ENCODE measurements at places on chromosomes 12 and 14.

DNA sequence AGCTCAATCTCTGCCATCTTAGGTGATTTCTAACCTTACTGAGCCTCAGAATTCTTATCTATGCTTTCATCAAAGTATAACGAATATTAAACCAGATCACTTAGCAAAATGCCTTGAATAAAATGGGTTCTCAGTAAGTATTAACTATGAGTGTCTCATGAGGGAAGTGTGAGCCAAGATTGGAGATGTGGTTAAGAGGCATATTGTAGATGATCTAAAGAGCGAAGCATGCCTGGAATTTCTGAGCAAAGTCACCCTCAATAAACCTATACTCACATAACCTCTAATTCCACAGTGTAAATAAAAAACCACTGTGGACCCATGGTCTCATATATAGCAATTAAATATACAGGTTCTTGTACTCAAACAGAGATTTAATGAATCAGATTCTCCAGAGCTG lies 193.1 kb upstream of the FSCB start:
- no peak for DNase-seq

DNA sequence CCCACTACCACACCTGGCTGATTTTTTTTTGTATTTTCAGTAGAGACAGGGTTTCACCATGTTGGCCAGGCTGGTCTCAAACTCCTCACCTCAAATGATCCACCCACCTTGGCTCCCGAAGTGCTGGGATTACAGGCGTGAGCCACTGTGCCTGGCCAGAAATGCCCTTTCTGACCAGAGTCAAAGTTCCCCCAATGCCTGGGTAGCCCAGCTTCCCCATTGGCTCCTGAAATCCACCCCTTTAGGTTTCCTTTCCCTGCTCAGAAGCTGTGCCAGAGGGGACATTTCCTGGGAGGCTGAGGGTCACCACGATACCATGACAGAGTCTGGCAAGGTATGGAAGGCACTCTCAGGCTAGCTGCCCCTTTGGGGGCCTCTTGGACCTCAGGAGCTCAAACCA lies 3.5 kb downstream of the GSTZ1 start:
- no peak for DNase-seq

DNA sequence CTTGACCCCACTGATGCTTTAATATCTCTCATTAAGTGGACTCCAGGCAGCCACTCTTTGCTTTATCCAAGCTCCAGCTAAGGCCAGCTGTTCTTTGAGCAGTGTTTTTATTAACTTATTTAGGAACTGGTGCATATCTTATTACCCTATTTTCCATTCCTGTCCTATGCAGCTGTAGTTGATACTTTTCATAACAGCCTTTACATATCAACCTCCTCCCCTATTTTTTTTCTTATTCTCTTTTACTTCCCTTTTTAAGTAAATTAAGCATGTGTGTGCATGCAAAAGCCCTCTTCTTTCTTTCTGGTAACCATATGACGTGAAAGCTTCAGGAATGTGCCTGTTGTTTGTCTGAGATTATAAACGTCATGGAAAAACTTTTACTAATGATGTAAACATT lies 121.2 kb downstream of the PTPRQ start:
- DNase-seq = no peak

DNA sequence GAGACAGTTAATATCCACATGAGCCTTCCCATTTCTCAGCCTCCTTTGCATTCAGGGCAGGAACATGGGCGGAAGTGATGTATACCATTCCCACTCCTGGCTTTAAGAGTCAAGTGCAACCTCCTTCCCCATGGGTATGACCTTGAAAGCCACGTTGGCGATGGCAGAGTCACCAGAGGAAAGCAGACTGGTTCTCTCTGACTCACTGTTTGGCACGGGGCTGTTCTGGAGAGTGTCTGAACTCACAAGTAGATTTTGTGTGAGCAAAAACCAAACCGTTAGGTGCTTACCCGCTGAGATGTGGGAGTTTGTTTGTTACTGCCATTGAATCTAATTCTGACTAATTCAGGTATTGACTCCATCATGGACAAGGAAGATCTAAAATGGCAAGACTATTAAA lies 36.7 kb upstream of the PZP start:
- no peak for DNase-seq
